ENCODE measurements at places on chromosomes 2 and 18.

GRCh38 chr18:36496022-36496421 lies 198.5 kb downstream of the FHOD3 start:
- peak; percentile 13 for DNase-seq

GRCh38 chr2:101775636-101776035 lies 78.1 kb downstream of the MAP4K4 start:
- DNase-seq, result peak; percentile 44

- DNase-seq, result no peak
Measured at GRCh38 chr2:68767996-68768395, 33.4 kb downstream of the ARHGAP25 start.

DNA sequence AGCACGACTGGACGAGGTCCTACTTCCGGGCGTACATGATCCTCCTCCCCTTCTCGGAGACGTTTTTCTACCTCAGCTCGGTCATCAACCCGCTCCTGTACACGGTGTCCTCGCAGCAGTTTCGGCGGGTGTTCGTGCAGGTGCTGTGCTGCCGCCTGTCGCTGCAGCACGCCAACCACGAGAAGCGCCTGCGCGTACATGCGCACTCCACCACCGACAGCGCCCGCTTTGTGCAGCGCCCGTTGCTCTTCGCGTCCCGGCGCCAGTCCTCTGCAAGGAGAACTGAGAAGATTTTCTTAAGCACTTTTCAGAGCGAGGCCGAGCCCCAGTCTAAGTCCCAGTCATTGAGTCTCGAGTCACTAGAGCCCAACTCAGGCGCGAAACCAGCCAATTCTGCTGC lies 24.8 kb downstream of the LYPD1 start:
- no peak for DNase-seq

DNA sequence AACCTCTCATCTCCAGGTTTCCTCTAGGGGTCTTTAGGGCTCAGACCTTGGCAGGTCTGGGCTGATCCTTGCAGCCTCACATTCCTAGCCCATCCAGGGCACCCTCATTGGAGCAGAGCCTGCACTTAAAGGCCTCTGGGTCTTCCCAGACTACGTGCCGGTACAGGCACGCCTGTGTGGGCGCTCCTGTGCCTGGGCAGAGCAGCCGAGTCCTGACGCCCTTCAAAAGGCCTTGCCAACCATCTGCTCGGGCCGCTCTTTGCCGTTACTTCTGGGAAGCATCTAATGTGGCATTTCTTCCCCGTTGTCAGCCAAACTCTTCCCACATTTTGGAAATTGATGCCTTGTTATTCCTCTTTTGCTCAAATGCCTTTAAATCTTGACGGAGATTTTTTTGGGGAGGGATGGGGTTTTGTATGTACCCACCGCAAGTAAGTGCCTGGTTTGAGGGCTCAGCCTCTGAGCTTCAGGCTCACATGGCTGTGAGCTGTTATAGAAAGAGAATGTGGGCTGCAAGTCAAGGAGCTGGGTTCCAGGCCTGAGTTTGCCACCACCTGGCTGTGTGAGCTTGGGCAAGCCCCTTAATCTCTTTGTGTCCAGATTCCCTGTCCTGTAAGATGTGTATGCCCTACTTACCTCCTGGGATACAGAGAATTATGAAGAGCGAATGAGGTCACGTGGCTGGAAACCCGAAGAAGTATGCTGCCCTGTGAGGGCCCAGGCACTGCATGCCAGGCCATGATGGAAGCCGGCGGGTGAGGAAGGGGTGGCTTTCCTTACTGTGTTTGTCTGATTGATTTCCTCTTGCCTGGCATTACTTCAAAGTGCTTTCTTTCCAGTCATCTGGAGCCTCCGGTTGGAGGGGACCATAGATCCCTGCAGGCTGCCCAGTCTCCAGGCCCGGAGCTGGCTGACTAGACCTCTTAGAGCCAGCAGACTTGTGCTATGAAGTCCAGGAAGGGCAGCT lies 20.6 kb downstream of the EHD3 start:
- no peak for DNase-seq

- no peak for DNase-seq
Measured at GRCh38 chr2:160437273-160437672, 56.3 kb downstream of the RBMS1 start.

GRCh38 chr2:48292393-48292792 lies 237.6 kb upstream of the STON1 start:
- DNase-seq, result no peak

GRCh38 chr18:24762511-24762910 lies 302.1 kb downstream of the HRH4 start:
- DNase-seq, result no peak

DNA sequence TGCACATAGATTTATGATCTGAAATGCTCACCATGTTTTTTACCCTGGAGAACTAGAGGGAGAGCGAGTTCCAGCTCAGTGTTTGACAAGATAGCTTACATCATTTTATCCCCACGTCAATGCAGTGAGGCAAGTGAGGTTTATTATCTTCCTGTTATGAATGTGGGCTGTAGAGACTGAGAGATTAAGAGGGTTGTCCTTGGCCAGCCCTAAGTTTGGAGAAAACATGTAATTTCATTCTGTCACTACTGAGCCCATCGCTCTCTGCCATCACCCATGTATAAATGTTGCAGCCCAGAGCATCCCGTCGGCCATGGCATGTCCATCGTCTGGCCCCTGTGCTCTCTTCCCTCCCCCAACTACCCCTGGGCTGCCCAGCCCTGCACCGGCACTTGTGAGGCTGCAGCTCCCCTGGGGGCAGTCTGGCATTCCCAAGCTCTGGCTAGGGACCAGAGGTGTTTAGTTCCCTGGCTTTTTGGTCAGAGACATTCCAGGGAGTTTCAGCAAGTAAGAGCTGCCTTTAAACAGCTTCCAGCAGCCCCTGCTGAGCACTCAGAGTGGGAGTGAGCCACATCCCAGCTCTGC lies 136.7 kb downstream of the ANTXR1 start:
- peak; percentile 32 for DNase-seq

DNA sequence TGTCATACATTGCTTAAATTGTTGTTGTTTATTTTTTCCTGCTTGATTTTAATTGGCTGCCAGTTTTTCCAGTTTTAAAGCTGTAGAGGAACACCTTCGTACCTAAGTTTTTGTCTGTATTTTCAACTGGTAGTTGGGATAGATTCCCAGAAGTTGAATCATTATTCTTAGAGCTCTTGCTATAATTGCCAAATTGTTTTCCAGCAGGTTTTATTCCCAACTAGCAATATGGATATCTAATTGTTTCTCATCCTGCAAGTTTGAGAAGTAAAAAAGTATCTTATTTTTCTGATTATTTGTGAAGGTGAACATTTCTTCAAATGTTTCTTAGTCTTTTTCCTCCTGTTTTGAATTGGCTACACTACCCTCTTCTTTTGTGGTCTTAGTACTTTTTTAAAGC lies 6.7 kb downstream of the SMARCAL1 start:
- DNase-seq, result no peak

DNA sequence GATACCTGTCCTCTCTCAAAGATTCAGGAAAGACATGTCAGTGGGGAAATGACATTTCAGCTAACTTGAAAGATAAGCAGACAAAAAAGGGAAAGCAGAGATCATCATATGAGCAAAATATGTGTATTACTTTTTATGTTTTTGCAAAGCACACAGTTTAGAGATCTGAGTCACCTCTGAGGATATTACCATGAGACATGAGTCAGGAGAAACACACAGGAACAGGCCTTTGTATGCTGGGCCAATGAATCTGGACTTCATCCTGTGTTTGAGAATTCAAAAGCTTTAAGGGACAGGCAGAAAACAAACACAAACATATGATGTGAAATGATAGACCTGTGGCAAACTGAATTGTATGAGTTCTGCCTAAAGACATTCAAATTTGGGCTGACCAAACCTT lies 306.0 kb upstream of the EPC2 start:
- DNase-seq, result peak; percentile 62

- no peak for DNase-seq
Measured at GRCh38 chr2:234960175-234961088, 8.6 kb downstream of the SH3BP4 start.

- DNase-seq, result peak; percentile 49
Measured at GRCh38 chr2:238286987-238287736, 1.2 kb downstream of the PER2 start.

- DNase-seq, result no peak
Measured at GRCh38 chr2:17156086-17156485, 362.2 kb downstream of the RAD51AP2 start.

DNA sequence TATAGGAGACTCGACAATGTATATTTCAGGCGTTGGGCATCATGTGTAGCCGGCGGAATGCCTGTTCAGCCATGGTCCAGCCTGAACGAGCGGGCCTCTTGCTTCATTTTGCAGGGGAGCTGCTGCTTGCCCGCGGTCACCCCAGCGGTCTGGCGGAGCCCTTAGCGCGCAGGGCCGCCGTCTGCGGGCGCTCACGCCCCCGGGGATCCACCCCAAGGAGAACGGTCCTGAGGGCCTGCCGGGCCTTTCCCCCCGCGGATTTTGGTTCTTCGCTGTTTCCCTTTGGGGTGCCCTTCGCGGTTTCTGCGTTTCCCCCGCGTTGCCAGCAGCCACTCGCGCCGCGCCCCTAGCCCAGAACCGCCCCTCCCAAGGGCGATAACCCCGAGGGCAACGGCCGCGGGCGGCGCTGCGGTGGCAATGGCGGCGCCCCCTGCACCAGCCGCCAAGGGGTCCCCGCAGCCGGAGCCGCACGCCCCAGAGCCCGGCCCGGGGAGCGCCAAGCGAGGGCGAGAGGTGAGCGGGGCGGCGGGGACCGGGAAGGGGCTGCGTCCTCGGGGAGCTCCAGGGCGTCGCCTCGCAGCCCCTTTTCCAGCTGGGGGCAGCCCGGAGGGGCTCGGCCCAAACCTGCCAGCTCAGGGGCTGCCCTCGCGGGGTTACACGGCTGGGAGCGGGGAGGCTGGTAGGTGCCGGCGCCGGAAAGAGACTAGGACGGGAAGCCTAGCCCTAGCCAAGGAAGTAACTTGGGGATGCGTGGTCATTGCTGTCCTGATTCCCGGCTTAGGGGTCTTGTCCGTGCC lies at the start of gene MFSD2B:
MFSD2B (plus strand) TSS at position 406 of the 797 bp plus-strand sequence; CDS start at position 418, 12 bp downstream.
- no peak for DNase-seq

DNA sequence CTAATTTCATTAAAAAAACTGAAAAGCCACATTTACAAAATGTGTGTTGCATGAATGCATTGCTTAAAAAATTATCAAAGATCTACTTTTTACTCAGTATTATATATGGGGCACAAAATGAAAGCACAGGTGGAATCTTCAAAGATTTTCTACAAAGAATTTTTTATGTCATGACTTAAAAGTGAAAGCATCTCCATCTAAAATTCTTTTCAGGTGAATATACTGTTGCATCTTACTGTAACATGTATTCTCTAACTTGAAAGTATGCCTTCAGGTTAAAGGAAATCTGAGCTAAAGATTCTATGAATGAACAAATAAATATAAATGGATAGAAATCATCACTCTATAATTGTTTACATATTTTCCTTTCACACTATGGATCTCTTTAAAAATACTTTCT lies 66.8 kb upstream of the WDR75 start:
- DNase-seq, result peak; percentile 50

DNA sequence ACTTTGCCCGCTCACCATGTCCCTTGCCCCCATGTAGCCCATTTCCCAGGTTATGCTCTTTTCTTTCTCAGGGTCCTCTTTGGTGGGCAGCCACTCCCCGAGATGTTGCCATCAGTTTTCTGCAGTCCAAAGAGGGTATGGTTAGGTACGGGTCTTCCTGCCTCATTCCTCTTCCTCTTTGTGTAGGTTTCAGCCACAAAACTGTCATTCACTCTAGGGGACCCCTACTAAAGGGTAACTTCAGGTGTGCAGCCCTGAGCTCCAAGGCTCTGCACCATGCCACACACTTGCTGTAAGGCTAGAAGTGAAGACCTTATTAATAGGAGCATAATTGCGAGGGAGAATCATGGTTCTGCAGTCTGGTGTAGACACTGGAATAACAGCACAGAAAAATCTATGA lies 99.8 kb upstream of the ZNF397 start:
- DNase-seq, result no peak

GRCh38 chr2:111116011-111116746 lies 4.5 kb upstream of the BCL2L11 start:
- DNase-seq, result no peak

DNA sequence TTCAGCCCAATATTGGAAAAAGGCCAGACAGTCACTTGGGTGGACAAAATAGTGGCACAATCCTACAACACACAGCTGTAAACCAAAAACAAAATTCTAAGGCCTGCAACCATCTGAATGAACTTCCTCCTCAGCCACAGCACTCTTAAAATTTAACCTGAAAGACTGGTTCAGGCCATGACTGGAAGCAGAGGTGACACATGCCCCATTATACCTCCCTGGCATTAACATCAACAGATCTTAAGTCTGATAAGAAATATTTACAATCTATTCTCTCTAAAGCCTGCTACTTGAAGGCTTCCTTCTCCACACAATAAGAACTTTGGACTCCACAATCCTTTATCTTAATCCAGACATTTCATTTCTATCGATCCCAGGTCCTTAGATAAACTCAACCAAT lies 192.4 kb upstream of the LRP1B start:
- peak; percentile 35 for DNase-seq

DNA sequence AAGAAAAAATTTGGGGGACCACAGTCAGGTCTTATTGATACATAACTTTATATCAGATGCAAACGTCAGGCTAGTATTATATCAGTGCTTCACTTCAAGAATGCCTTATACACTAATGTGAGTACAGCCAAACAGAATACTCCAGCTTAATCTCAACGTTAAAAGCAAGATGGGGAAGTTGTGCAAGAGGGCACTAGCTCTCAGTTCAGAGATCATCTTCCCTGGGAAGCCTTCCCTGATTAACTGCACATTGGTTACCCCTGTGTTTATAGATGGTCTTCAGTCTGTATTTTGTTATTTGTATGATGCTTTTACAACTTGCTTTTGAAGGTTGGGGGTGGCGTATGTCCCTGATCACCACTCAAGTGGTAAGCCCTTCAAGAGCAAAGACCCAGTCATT lies 11.4 kb downstream of the EPAS1 start:
- no peak for DNase-seq

GRCh38 chr2:74894272-74894981 lies 60.5 kb downstream of the HK2 start:
- DNase-seq, result peak; percentile 53

DNA sequence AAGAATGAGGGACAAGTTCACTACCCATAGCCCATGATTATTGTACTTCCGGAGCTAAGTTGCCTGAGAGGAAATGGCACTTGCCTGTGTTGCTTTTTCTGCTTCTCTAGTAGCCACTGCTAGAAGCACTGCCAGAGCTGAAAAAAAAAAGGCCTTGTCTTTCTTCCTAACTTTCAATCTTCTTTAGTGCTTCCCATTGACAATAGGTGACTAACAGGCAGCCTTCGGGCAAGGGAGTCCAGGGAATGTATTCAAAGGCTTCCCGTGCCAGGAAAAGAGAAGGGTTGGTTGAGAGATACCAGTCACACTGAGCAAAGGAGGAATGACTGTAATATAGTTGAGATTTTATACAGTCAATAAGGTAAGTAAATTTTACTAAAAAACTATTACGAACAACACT lies 242.0 kb downstream of the CALCRL start:
- peak; percentile 44 for DNase-seq

DNA sequence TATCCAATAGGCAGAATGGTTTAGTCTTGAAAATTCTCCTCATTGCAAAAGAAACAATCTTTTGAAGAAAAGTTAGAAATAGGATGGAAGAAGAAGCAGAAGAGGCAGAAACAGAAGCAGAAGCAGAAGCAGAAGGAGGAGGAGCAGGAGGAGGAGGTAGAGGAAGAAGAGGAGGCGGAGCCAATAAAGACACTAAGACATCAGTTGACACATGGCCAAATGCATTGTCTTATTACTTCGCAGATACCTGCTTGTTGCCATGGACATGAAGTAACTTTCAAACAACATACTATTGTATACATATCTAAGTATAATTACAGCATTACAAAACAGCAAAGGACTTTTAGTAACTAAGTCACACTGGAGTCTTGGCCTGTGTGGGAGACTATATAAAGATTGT lies 606.3 kb downstream of the METTL4 start:
- no peak for DNase-seq

Data from kidney tubule cell (primary cell).